Placental epithelial cell (primary cell): ENCODE measurements at places on chromosomes 11 and 22. TPM values are rescaled to one million over a fixed set of nuclear protein-coding genes. Genes with fewer than 3 reads are reported as not detected.

The SYT13 gene
- total RNA-seq, result under 0.01 TPM in 1 of 2 replicates, not detected in the other

The DGKZ gene
- 55.4 and 101 TPM in 2 replicates for total RNA-seq

The CARD10 gene
- total RNA-seq, result 16.5 TPM in 2 replicates

The RFPL3 gene
- total RNA-seq, result not detected in 2 replicates

The ASRGL1 gene
- not detected in 2 replicates for total RNA-seq

The MRGPRF gene
- total RNA-seq, result 3.7 and 5.1 TPM in 2 replicates

The APOBEC3H gene
- total RNA-seq, result 1.2 TPM in 1 of 2 replicates, not detected in the other

The RASL10A gene
- total RNA-seq, result under 0.01 TPM in 1 of 2 replicates, not detected in the other

The NCAM1 gene
- total RNA-seq, result not detected in 2 replicates

The MUC6 gene
- not detected in 2 replicates for total RNA-seq

The CENATAC gene
- 16.8 and 20.8 TPM in 2 replicates for total RNA-seq

The PHF21B gene
- 0.39 TPM in 1 of 2 replicates, not detected in the other for total RNA-seq

The OR51B2 gene
- not detected in 2 replicates for total RNA-seq

The MICAL3 gene
- total RNA-seq, result 109 and 170 TPM in 2 replicates

The PRR33 gene
- not detected in 2 replicates for total RNA-seq

The DEPDC7 gene
- 38.9 and 39.9 TPM in 2 replicates for total RNA-seq

The HTR3A gene
- total RNA-seq, result not detected in 2 replicates

The FAM89B gene
- total RNA-seq, result 33.0 and 36.5 TPM in 2 replicates

The SEC14L6 gene
- total RNA-seq, result not detected in 2 replicates

The RIBC2 gene
- 0.65 and 2.0 TPM in 2 replicates for total RNA-seq

The KCNK4 gene
- under 0.01 TPM in 1 of 2 replicates, not detected in the other for total RNA-seq

The INS gene
- total RNA-seq, result 1.6 TPM in 1 of 2 replicates, not detected in the other

The FZD4 gene
- 0.87 and 2.4 TPM in 2 replicates for total RNA-seq

The LIF gene
- total RNA-seq, result 0.22 TPM in 1 of 2 replicates, not detected in the other
